Liver (tissue), 10 donors: ENCODE measurements at places on chromosomes 13 and 19. TPM values are rescaled to one million over a fixed set of nuclear protein-coding genes. Genes with fewer than 3 reads are reported as not detected.

DNA sequence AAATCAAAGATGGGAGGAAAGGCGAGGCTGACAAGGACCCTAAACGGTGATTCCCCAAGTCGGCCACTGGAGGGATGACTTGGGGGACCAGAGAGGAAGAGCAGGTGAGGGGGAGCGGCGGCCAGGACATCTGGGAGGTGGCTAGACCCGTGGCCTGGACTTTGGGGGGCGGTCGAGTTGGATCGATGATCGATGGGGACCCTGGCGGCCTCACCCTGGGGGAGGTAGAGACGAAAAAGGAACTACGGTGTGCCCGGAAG lies 7.7 kb upstream of the CIRBP start:
- H3K27me3 ChIP-seq = no peaks in the 10 kb centered on the region
- no peak for DNase-seq
- H3K4me3 ChIP-seq = peak overlapping the region; percentile 52
- peaks cover 7% of the 10 kb centered on the region for H3K36me3 ChIP-seq

GRCh38 chr13:113926301-113926761 lies 47.5 kb downstream of the C13orf46 start:
- DNase-seq = no peak
- no peak overlapping the region for H3K27ac ChIP-seq
- no peak overlapping the region for H3K4me3 ChIP-seq
- no peaks in the 10 kb centered on the region for H3K36me3 ChIP-seq

- DNase-seq = no peak
- peaks cover 10% of the 10 kb centered on the region for H3K36me3 ChIP-seq
- H3K27ac ChIP-seq = no peak overlapping the region
- no peaks in the 10 kb centered on the region for H3K27me3 ChIP-seq
Observed at GRCh38 chr13:20035130-20035529, 76.6 kb downstream of the ZMYM2 start.

GRCh38 chr19:31499281-31500196 lies 150.3 kb upstream of the TSHZ3 start:
- H3K4me1 ChIP-seq = no peaks in the 10 kb centered on the region
- no peak overlapping the region for H3K4me3 ChIP-seq
- no peak overlapping the region for H3K27ac ChIP-seq
- no peaks in the 10 kb centered on the region for H3K36me3 ChIP-seq

DNA sequence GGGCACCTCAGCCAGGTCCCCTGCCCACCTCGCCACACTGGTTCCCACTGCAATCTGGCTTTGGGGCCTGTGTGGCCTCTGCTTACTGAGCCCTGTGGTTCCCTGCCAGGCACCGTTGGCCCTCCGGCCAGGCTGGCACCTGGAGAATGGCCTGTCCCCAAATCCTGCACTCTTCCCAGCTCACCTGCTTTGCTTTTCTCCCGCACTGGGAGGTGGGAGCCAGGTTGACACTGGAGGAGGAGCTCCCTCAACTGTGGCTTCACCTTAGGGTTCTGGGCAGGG lies 97.0 kb downstream of the SCGB2B2 start:
- no peak overlapping the region for H3K4me3 ChIP-seq
- no peaks in the 10 kb centered on the region for H3K27me3 ChIP-seq
- no peaks in the 10 kb centered on the region for H3K36me3 ChIP-seq

- H3K27ac ChIP-seq = no peak overlapping the region
- H3K4me1 ChIP-seq = no peaks in the 10 kb centered on the region
- no peak overlapping the region for H3K4me3 ChIP-seq
- no peak for DNase-seq
- H3K27me3 ChIP-seq = no peaks in the 10 kb centered on the region
- H3K36me3 ChIP-seq = no peaks in the 10 kb centered on the region
Observed at GRCh38 chr13:95620030-95620824, 24.3 kb downstream of the DZIP1 start.

DNA sequence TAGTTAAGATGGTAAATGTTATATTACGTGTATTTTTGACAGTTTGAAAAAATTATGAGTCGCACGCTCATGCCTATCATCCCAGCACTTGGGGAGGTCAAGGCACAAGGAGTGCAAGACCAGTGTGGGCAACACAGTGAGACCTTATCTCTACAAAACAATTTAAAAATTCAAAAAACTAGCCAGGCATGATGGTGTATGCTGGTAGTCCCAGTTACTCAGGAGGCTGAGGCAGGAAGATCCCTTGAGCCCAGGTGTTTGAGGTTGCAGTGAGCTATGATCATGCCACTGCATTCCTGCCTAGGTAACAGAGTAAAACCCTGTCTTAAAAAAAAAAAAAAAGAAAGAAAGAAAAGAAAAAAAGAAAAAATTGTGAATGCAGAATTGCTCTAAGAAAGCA lies 58.0 kb downstream of the TBC1D4 start:
- no peaks in the 10 kb centered on the region for H3K4me1 ChIP-seq
- no peak overlapping the region for H3K27ac ChIP-seq
- no peak for DNase-seq

- H3K27me3 ChIP-seq = peaks cover 3% of the 10 kb centered on the region
- H3K4me3 ChIP-seq = no peak overlapping the region
- H3K4me1 ChIP-seq = no peaks in the 10 kb centered on the region
- H3K27ac ChIP-seq = no peak overlapping the region
- H3K36me3 ChIP-seq = no peaks in the 10 kb centered on the region
- peak; percentile 41 for DNase-seq
Observed at GRCh38 chr13:26867451-26868091, 107.0 kb upstream of the GPR12 start.

- H3K27me3 ChIP-seq = no peaks in the 10 kb centered on the region
- no peak overlapping the region for H3K27ac ChIP-seq
- no peak overlapping the region for H3K4me3 ChIP-seq
- H3K36me3 ChIP-seq = no peaks in the 10 kb centered on the region
- DNase-seq = no peak
Observed at GRCh38 chr19:18960370-18960769, 19.4 kb upstream of the HOMER3 start.

DNA sequence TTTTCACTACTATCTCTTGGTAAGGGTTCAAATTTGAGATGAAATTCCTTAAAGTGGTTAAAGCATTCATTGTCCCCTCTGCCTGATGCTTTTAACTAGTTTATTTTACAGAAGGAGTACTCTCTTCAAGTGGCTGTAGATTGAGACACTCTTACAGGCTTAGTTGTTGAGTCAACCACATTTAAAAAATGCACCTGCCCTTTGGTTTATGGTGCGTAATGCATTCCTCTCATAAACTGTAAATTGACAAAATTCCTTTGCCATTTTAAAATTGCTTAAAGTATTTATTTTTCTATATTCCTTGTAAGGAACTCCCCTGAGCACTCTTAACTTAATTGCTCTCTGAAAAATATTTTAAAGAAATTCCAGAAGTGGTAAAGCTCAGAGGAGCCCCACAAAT lies 826 bp upstream of the GPC5 start:
- no peak overlapping the region for H3K4me3 ChIP-seq
- no peaks in the 10 kb centered on the region for H3K27me3 ChIP-seq
- H3K36me3 ChIP-seq = no peaks in the 10 kb centered on the region
- H3K27ac ChIP-seq = no peak overlapping the region
- DNase-seq = no peak

The RNF17 gene
- total RNA-seq = 0.14 TPM

The FBN3 gene
- 0.61 TPM for total RNA-seq

The PNMA8C gene
- under 0.01 TPM for total RNA-seq

The SPINT2 gene
- 7.0 TPM for total RNA-seq
